Osteocyte (in vitro differentiated cells): ENCODE measurements at places on chromosomes 12 and 14.

DNA sequence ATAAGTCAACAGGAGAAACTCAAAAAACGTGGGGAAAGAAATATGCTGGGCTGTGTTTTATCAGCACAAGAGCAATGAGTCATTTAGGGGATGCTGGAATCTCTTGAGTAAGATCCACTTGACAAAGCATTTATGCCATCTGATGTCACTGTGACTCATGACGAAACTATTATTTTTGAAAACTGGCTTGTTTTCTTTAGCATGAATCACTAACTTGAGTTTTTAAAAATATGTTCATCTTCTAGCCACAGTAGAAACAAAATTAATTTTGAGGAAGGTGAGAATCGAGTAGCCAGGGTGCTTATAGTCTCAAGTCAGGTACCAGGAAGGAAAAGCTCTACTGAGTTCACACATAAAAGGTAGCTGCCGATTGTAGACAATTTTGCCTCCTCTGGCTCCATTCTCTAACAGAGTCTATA is 456.2 kb upstream of the MGAT4C start:
- no peak for DNase-seq

GRCh38 chr12:53054112-53054878 is 4.4 kb downstream of the TNS2 start:
- DNase-seq: peak; percentile 91

- DNase-seq: no peak
Measured at GRCh38 chr12:27511031-27511722, 12.8 kb upstream of the PPFIBP1 start.

- no peak for DNase-seq
Measured at GRCh38 chr14:95402176-95402575, 82.5 kb upstream of the CLMN start.

DNA sequence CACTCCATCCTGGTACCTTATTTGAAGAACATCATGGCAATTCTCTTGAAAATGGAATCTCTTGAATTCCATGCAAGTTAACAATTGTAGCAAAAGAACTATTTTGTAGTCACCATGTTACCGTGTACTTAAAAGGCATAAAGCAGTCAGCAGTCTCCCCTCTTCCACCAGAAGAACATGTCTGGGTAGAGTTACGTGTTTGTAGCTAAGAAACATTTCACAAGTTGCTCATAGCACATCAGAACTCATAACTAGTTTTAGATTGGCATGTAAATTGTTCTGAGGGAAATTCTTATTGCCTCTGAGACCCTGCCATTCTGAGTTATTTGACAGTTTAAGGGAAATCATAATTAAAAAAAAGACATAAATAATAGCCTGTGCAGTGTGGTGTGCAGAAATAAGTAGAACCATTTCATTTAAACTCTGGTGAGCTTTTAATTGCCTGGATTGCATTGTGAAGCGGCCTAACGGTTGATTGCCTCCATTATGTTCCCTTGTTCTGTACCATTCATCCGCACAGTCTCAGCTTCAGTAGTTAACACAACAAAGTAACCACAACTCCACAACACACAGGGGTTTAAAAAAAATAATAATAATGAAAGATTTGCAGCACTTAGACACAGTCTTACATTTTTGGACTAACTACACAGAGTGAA is 2.6 kb downstream of the LMO3 start:
- DNase-seq: no peak

GRCh38 chr14:94885481-94886155 is 115.7 kb upstream of the GSC start:
- no peak for DNase-seq

DNA sequence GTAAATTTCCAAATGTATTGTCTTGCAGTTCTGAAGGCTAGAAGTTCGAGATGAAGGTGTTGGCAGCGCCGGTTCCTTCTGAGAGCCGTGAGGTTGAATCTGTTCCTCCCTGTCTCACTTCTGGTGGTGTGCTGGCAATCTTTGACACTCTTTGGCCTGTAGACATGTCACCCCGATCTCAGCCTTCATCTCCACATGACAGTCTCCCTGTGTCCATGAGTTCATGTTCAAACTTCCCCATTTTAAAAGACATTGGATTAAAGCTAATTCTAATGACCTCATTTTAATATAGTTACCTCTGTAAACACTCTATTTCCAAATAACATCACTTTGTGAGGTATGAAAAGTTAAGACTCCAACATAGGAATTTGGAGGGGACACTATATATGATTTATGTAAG is 4.1 kb upstream of the RBM19 start:
- no peak for DNase-seq

DNA sequence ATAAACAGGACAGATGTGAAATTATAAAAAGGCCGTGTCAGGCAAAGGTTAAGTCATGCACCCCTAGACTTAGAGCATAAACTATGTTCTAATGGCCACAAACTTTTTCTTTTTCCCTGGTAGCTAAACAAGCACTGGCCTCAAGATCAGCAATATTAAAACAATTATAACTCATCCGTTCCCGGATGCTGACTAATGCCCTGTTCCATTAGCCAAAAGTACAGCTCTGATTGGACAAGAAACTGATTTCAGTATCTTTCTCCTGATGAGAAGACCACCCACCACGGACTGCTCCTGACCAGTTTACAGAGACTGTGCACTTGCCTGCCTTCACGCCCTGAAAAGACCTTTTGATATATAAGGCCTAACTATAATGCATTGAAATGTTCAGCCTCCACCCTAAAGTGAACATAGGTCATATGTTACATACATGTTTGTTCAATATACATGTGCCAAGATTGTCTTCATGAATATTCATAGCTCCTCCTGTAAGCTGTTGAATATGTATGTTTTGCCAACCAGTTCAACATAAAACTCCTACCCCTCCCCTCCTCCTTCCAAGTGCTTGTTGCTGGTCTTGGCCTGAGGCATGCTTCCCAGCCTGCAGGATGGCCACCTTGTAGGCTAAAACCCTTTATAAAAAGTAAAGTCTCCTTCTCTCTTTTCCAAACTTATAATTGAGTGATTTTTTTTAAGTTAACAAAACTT is 162.0 kb downstream of the IPO8 start:
- DNase-seq: no peak

DNA sequence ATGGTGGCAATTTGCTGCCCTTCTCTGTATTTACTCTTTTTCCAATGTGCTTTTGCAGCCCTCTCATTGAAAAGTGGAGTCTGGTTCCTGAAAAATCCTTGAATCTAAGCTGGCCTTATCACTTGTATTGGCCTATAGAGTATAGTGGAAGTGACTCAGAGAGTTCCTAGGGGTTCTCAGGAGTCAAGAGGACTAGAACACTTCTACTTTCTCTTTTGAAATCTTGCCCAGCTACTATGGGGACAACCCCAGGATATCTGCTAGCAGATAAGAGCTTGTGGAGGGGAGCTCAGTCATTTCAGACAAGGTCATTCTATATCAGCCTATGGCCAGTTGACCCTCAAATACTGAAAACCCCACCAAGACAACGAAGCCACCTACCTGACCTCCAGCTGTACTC is 26.7 kb upstream of the WSCD2 start:
- DNase-seq: no peak

DNA sequence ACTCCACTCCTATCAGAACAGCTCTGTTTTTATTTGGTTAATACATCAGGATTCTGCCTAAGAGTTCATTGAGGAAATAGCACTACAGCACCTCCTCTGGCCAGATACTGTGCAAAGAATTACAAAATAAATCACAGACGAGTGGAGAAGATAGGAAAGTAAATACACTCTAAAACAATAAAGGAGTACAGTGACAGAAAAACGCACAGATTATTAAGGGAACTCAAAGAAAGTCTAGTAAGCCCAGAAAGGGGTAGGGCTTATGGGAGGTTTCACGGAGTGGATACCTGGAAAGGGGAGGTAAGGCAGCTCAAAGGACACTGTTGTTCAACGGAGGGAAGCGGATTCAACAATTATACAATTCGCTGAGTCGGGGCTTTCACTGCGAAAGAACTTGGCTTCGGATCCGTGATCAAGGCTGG is 5.5 kb downstream of the OR10AD1 start:
- no peak for DNase-seq

DNA sequence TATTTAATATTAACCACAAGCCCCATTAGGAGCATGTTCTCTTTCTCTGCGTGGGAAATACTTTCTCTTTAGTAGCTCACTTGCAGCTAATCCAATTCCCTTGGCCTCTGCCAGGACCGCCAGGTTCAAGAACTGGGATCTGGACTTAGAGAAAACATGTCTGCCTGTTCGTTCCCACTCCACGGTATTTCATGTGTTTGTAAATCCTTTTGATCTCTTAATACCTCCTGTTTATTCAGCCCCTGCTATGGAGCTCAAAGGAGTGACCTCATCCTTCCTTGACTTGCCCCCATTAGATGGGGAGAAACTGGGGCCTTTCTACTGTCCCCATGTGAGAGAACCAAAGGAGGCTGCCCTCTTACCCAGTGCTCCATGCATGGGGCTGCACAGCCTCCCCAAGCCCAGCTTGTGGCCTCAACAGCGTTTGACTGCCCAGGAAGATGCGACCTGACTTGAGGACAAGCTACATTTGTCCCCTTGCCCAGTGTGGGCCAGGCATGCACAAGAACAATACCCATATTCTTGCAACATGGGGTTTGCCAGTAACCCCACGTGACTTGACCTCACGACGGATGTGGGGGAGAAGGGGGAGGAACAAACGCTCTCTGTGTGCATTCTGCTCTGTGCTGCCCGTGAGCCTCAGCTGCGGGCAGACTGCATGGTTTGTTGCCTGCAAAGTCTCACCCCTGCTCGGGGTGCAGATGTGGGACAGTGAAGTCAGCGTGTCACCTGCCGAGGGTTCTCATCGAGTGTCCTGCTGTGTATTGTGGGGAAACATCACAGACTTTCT is 30.3 kb downstream of the CD9 start:
- no peak for DNase-seq

GRCh38 chr12:3140284-3140683 is 63.1 kb downstream of the TSPAN9 start:
- no peak for DNase-seq
